ENCODE measurements at places on chromosomes 12 and 14.

DNA sequence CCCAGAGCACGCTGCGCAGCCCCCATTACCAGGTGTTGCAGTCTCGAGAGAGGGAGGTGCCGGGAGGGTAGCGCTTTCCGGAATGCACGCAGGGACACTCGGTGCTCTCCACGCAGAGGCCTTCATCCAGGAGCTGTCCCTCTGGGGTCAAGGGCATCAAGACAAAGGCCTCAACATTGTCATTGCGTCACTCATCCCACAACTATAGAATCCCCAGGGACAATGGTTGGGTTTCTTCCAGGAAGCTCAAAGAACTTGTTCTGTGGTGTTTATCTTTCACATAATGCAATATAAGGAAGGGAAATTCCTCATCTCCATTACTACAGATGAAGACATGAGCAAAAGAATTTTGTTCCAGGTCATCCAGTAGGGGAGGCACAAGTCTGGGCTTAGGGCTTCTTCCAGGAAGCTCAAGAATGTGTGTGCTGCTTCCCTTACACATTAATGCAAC, 52.1 kb downstream of the VWF start:
- DNase-seq, result no peak

GRCh38 chr14:56394826-56395530, 184.6 kb upstream of the TMEM260 start:
- DNase-seq, result no peak

DNA sequence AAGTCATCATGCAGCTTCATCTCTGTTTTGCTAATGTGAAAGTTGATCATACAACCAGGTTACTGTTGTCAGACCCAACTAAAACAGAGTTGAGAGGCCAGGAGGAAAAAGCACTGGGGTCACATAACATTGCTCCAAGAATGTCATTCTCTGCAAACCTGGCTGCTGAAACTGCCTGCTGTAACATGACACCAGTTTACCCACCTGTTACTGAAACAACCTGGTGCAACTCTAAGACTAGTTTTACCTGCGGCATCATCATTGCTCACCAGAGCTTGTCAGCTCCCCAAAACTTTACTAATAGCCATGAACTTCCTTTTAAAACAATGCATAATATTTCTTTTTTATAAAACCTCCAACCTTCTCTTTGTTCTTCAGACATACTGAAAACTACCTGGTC, 30.7 kb upstream of the DEGS2 start:
- DNase-seq, result no peak

DNA sequence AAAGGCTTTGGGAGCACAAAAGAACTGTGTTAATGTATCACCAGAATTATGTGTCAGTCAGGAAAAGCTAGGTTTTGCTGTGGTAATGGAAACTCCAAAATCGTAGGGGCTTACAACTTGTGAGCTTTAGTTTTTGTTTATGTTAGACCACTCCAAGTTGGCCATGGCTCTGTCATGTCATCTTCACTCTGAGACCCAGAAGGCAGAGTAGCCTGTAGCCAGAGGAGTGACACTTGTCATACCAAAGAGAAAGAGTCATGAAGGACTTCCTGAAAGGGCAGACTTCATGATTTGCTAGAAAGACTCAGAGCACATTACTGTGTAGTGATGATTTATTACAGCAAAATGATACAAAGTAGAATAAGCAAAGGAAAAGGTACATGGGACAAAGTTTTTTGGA, 133.6 kb upstream of the SSTR1 start:
- DNase-seq, result no peak
